Vagina (tissue), 2 donors: ENCODE measurements at places on chromosomes 11 and 22. TPM values are rescaled to one million over a fixed set of nuclear protein-coding genes. Genes with fewer than 3 reads are reported as not detected.

Gene KIRREL3
- not detected for total RNA-seq

Gene OR6A2
- total RNA-seq = not detected

Gene SLC22A8
- not detected for total RNA-seq

GRCh38 chr11:70951139-70951804 lies 301.1 kb downstream of the SHANK2 start:
- H3K4me1 ChIP-seq = no peaks in the 10 kb centered on the region
- no peak overlapping the region for H3K27ac ChIP-seq
- no peak overlapping the region for H3K4me3 ChIP-seq
- no peaks in the 10 kb centered on the region for H3K27me3 ChIP-seq
- no peaks in the 10 kb centered on the region for H3K36me3 ChIP-seq

GRCh38 chr11:114319716-114320328 lies 23.6 kb downstream of the NNMT start:
- peaks cover 52% of the 10 kb centered on the region for H3K4me1 ChIP-seq
- no peak for DNase-seq
- H3K4me3 ChIP-seq = no peak overlapping the region
